NCI-H1930 (cell line): ENCODE measurements at places on chromosomes 7 and 10.

GRCh38 chr10:24561453-24561852 lies 162.2 kb downstream of the ARHGAP21 start:
- DNase-seq = no peak

GRCh38 chr10:79193694-79194382 lies 125.1 kb downstream of the ZMIZ1 start:
- no peak for DNase-seq

DNA sequence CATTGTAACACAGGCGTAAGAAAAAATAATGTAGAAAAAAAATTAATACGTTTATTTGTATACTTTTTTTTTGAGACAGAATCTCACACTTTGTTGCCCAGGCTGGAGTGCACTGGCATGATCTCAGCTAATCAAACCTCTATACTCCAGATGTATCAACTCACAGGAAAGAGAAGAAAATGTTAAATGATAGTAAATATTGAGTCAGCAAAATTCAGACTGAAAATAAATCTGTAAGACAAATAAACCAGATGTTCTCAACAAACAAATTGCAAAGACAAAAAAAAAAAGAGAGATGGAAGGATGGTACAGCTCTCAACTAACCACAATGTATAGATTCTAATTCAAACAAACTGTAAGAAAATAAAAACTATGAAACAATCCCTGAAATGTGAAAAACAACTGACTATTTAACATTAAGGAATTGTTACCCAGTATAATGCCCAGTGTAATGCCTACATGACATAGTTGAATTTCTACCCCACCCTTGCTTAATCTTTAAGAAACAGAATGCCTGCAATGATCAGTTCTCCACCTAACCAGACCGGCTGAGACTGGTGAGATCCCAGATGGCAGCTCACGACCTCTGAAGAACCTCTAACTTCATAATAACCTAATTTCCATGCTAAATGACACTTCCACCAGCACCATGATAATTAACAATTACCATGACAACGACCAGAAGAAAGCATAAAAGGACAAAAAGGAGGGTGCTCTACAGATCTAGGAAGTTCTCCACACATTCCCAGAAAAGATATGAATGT lies 272.0 kb upstream of the GNAI1 start:
- DNase-seq = no peak

DNA sequence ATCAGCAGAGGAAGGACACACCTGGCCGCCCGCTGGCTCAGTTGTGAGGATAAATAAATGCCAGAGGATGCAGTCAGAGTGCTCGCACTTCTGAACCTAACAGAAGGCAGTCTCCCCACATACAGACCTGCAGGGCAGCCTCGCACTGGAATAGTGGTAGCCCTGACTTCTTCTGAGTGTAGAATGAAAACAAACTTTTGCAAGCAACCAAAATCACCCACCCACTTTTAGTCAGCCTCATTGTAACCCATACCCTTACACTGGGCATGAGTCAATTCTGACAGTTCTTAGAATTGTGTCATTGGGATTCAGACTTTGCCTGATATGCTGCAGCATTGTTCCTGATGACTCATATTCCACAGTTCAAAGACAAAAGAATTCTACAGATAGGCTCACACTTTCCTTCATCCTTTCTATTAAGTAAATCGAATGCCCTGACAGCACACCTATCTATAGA lies 167.0 kb upstream of the CDK1 start:
- no peak for DNase-seq

- DNase-seq = no peak
These were observed 130.8 kb downstream of the TCF7L2 start for GRCh38 chr10:113080925-113081229.

DNA sequence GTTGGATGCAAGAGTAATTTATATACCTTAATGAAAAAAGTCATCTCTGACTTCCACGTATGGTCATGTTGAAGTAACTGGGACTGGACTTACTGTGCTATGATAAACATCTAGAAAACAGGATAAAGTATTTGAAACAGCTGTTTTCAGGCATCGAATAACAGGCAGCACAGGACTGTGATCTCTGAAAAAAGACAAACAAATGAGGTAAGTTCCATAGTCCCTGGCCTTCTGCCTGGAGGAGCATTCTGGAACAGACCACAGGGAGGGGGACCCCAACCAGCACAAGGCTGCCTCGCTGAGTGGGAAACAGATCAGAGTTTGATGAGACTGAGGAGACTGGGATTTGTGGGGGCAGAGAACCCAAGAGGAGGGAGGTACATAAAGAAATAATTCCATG lies 89.1 kb upstream of the HABP2 start:
- DNase-seq = no peak

GRCh38 chr7:122885583-122886356 lies 490 bp downstream of the CADPS2 start:
- no peak for DNase-seq

DNA sequence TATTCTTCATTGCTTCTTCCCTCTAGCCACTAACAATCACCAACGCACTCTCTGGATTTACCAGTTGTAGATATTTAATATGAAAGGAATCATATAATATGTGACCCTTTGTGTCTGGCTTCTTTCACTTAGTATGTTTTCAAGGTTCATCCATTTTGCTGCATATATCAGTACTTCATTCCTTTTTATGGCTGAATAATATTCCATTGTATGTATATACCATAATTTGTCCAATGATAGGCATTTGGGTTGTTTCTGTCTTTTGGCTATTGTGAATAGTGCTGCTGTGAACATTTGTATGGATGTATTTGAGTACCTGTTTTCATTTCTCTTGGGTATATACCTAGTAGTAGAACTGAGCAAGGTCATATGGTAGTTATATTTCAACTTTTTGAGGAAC lies 7.3 kb downstream of the AKAP9 start:
- DNase-seq = no peak

DNA sequence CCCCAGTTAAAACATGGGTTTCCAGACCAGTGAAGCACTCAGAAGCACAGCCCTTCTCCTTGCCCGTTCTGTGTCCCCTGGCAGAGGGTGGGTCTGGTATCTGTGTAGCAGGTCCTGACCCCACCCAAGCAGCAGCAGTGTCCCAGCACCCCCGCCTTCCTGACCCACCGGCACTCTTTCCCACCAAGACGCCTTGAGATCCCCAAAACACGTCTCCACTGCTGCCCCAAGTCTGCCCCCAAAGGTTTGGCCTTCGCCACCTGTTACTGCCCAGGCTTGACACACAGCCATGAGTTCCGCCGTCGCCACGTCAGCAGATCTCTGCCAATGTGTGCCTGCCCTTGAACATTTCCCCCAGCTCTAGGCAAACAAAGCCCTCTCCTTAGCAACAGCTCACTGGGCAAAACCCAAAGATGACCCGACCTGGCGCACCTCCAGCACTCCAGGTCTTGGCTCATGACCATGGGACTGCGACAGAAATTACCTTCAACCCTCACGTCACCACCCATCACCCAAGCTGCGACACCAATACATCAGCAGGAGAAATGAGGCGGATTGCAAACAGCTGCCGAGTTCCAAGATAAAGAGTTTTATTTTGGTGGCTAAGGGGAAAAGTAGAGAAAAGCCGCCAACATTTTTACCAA lies 75.6 kb downstream of the CTBP2 start:
- DNase-seq = no peak

DNA sequence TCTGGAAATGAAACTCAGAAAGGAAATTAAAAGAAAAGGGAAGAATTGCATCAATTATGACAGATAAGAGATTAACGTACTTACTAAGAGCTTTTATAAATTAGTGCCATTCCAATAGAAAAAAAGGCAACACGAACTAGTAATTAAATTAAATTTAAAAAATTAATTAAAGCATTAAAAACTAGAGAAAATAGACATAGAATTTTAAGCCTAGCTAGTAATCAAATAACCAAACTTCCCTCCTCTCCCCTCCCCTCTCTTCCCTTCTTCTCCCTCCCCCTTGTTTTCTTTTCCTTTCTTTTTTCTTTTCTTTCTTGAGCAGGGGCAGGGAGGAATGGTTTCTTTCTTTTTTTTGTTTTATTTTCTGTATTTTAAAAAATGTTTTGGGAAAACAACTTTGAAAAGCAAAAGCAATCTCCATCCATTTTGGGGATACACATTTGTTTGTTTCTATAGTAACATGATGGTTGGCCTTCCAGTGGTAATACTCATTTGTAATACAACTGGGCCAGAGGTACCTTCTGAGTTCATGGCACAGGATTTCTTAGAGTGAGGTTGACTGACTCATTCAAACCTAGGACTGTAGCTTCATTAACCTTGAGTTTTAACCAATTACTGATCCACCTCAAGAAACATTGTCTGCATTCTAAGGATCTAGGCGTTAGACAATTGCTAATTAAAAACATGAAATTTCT lies 132.6 kb downstream of the ST7 start:
- no peak for DNase-seq

DNA sequence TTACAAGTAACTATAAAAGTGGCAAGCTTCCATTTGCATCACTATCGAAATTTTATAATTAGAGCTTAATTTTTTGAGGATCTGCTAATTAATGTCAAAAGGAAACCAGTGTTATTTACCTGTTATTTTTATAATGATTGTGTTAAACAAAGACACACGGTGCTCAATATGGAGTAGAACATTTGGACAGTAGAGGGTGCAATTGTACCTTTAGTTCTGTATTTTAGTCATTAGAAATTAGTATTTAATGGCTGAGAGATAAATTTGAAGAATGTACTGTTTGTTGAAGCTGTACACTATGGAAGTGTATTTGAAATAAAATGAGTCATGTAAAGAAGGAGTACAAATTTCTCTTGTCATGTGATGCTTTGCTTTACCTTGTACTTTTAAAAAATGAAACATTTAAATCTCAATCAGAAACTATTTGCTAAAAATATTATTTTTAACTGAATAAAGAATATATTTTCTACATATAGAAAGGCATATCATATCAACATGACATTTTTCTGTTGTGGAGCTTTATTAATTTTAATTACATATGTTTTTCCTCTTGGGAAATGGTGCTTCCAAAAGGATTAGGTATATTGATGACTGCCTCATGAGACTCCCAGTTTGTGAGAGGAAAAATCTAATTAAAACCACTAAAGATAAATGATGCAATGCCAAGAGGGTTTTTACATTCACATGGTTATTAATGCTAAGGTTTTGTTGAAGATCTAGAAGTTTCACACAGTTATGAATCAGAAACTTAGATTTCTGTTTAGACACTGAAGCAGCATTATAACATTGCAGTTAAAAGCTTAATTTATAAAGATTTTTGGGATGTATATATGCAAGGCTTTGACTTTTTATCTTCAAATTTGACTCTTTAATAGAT lies 10.4 kb upstream of the PRKG1 start:
- DNase-seq = no peak

GRCh38 chr7:88756802-88757201 lies 2.7 kb upstream of the ZNF804B start:
- DNase-seq = no peak

DNA sequence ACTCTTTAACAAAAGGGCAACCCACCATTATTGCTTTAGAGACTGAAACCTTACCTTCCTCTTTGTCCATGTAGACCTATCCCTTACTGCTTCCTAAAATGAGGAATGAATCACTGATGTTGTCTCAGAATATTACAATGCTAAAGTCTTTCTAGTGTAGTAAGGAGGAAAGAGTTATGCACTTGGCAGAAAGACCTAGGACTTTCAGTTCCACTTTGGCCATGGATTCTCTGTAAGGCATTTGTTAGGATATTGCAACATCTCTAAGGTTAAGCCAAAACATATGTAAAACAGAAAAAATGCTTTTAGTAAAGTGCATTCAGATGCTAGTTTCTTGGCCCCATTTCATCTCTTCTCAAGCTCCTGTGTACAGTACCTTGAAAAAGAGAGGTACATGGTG lies 230.9 kb downstream of the PARD3 start:
- no peak for DNase-seq

DNA sequence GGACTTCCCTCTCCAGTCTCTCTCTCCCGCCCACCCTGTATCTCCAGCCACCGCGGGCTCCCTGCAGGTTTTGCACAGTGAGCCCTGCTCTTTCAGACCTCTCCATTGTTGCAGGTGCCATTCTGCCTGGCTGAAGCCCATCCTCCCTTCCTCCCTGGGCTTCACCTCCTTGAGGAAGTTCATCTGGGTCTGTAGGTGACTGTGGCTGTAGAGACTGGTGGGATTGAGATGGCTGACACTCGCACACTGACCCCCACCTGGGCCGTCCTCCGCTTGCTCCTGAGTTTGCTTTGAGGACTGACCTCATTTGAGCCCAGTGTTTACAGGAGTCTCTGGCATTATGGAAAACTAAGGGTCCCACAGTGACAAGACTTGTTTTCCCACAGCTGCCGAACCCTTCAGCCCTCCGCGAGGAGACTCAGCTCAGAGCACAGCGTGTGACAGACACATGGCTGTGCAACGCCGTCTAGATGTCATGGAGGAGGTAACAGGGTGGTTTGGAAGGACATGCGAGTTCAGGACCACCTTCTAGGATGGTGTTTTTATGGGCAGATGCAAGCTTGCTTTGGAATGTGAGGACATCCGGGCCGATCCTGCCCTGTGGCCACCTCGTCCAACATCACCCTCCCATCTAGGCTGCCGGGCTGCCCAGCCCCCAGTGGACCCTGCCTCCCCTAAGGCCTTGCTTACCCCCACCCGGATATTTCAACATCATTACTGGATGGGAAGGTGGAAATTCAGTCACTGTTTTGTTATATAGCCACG lies 9.3 kb downstream of the PLAC9 start:
- no peak for DNase-seq

DNA sequence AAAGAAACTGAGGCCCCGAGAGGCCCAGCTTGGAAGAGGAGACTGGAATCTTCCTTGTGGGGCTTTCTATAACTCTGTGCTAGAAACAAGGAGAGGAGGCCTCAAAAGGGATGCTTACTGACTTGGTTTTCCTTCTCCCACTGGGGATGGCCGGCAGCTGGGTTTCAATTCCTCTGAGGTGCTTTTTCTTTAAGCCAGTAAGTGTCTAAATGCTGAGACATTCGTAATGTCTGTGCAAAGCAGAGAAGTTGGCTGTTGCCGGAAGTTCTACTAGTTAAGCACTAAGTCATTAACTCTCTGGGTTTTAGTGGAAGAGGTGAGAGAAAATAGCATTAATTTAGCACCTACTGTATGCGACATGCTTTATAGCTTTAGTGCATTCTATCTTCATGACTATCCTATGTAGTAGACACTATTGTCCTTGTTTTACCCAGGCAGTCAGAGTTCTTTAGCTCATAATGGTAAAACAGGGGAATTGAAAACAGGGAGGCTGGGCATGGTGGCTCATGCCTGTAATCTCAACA lies 135.2 kb downstream of the RGS10 start:
- no peak for DNase-seq

DNA sequence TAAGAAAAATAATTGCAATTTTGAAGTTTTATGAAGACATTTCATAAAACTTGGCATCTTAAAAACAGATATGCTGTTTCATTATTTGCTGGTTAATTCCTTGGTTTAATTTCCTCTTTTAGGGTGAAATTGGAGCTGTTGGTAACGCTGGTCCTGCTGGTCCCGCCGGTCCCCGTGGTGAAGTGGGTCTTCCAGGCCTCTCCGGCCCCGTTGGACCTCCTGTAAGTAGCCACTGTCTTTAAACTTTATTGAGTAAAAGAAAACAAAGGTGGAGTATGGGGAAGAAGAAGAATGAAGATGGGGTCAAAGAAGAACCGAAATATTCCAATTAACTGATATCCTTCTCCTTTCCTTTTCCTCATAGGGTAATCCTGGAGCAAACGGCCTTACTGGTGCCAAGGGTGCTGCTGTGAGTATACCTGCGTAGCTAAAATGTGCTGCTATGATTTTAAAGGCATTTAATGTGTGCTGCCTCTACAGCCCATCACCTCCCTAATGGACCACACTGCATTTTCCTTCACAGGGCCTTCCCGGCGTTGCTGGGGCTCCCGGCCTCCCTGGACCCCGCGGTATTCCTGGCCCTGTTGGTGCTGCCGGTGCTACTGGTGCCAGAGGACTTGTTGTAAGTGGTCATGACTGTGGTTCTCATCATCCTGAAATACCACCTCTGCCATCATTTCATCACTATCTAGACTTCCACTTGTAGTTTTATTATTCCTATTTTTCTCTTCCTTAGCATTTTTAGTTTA lies 14.7 kb downstream of the COL1A2 start:
- DNase-seq = no peak
